Bronchial epithelial cell (primary cell): ENCODE measurements at places on chromosomes 12 and 14. TPM values are rescaled to one million over a fixed set of nuclear protein-coding genes. Genes with fewer than 3 reads are reported as not detected.

Gene RPGRIP1
- total RNA-seq, result not detected in 2 replicates

Gene WDHD1
- 8.7 and 10.0 TPM in 2 replicates for total RNA-seq

Gene TPPP2
- total RNA-seq, result not detected in 2 replicates

Gene CATSPERB
- 2.1 and 3.7 TPM in 2 replicates for total RNA-seq

Gene ST8SIA1
- total RNA-seq, result under 0.01 and 0.13 TPM in 2 replicates

Gene PIWIL1
- not detected in 2 replicates for total RNA-seq

Gene TAS2R8
- not detected in 2 replicates for total RNA-seq

Gene BCDIN3D
- 6.8 and 7.4 TPM in 2 replicates for total RNA-seq

Gene ERG28
- total RNA-seq, result 3.6 and 4.2 TPM in 2 replicates

Gene DBX2
- total RNA-seq, result not detected in 2 replicates

Gene TROAP
- total RNA-seq, result 2.6 and 5.2 TPM in 2 replicates

Gene ERC1
- total RNA-seq, result 16.6 and 42.9 TPM in 2 replicates

Gene FITM1
- total RNA-seq, result 0.51 TPM in 1 of 2 replicates, not detected in the other

Gene PLEK2
- total RNA-seq, result 20.4 and 111 TPM in 2 replicates

Gene C12orf54
- total RNA-seq, result 0.53 and 6.7 TPM in 2 replicates

Gene CEP290
- 3.8 and 6.6 TPM in 2 replicates for total RNA-seq

Gene TMEM30B
- 10.5 and 15.7 TPM in 2 replicates for total RNA-seq

Gene LYSET
- total RNA-seq, result 11.3 and 14.7 TPM in 2 replicates

Gene KRT81
- total RNA-seq, result 0.13 and 0.26 TPM in 2 replicates

Gene CELA1
- not detected in 2 replicates for total RNA-seq

Gene SIX6
- not detected in 2 replicates for total RNA-seq

Gene ESPL1
- 0.26 and 1.4 TPM in 2 replicates for total RNA-seq

Gene CCDC38
- total RNA-seq, result 0.13 TPM in 1 of 2 replicates, not detected in the other

Gene SERPINA12
- not detected in 2 replicates for total RNA-seq

Gene EPYC
- not detected in 2 replicates for total RNA-seq

Gene HNF1A
- not detected in 2 replicates for total RNA-seq

Gene KRT74
- total RNA-seq, result 0.13 TPM in 1 of 2 replicates, not detected in the other

Gene PTPRO
- total RNA-seq, result under 0.01 TPM in 1 of 2 replicates, not detected in the other

Gene CACNA2D4
- total RNA-seq, result 0.13 TPM in 1 of 2 replicates, not detected in the other

Gene ARHGDIB
- 0.53 and 1.2 TPM in 2 replicates for total RNA-seq

Gene ALG10
- total RNA-seq, result 2.6 and 6.0 TPM in 2 replicates

Gene ATL1
- total RNA-seq, result 0.79 and 1.9 TPM in 2 replicates

Gene PPM1H
- 0.79 and 0.90 TPM in 2 replicates for total RNA-seq

Gene FOXN3
- 5.8 and 7.8 TPM in 2 replicates for total RNA-seq

Gene SLC25A21
- 0.53 and 0.64 TPM in 2 replicates for total RNA-seq

Gene GALNT8
- total RNA-seq, result 0.13 TPM in 1 of 2 replicates, not detected in the other

Gene TRIM9
- total RNA-seq, result under 0.01 and 0.26 TPM in 2 replicates
